ENCODE measurements at places on chromosomes 12 and 14.
A peak's percentile ranks its signal among the peaks of the same experiment; 100 is the strongest.

DNA sequence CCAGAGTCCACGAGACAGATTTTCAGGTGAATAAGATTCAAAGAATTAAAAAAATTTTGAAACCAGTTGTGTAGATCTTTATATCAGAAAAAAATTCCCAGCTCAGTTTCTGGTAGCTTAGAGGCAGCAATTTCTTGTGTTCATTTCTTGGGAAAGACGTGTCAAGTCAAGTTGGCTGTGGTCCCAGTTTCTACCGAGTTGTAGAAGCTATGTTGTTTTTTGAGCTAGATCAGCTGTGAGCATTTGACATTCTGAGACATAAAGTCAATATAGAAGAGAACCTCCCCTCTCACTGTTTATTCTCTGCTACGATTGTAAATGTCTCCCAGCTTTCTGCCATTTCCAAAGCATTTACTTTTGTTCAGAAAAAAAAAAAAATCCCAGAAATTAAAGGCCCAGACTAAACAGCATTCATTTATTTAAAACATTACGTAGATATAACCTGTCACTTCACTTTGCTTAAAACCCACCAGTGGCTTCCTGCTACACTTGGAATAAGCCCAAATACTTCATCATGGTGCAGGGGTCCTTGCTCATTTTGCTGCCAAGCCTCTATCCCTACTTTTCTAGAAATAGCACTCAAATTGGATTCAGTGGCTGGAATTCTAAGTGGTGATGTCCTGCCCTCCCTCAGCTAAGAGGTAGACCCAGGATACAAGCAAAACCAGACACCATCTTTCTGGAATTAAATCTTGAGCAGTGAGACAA, 20.6 kb upstream of the PYGL start:
- DNase-seq, result peak; percentile 64

DNA sequence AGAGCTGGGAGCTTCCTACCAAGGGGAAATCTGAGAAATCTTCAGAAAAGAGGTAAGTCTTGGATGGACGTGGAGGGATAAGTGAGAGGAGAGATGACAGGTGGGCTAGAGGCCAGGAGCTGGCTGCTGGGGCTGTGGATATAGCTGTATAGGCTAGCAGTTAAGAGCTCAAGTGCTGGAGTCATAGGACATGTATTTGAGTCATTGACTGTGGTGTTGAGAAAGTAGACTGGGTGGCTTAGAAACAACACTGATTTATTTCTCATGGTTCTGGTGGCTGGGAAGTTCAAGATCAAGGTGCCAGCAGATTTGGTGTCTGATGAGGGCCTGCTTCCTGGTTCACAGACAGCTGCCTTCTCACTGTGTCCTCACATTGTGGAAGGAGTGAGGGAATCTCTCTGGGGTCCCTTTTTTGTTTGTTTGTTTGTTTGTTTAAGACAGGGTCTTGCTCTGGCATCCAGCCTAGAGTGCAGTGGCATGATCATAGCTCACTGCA, 151.1 kb upstream of the FUT8 start:
- DNase-seq, result no peak

DNA sequence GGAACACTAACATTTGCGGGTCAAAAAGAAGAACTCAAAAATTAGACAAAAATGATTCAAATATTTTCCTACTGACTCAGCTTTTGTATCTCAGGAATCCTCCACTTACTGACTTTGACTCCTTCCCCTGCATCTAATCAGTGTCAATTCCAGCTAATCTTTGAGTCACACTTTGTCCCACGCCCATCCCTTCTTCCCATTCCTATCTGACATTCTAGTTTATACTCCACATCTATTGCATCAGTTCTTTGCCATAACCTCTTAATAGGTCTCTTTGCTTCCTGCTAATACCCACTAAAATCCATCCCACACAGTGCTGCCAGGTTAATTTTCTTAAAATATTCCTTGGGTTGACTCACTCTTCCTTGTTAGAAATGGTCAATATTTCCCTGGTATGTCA, 19.1 kb downstream of the BBS10 start:
- DNase-seq, result peak; percentile 88

- no peak for DNase-seq
Measured at GRCh38 chr14:104709387-104710039, 14.5 kb upstream of the ADSS1 start.

- DNase-seq, result peak; percentile 17
Measured at GRCh38 chr14:70955543-70956480, 48.6 kb downstream of the PCNX1 start.

- no peak for DNase-seq
Measured at GRCh38 chr14:101065696-101066694, 162.5 kb upstream of the RTL1 start.

- no peak for DNase-seq
Measured at GRCh38 chr12:31950088-31950487, 9.1 kb upstream of the RESF1 start.

DNA sequence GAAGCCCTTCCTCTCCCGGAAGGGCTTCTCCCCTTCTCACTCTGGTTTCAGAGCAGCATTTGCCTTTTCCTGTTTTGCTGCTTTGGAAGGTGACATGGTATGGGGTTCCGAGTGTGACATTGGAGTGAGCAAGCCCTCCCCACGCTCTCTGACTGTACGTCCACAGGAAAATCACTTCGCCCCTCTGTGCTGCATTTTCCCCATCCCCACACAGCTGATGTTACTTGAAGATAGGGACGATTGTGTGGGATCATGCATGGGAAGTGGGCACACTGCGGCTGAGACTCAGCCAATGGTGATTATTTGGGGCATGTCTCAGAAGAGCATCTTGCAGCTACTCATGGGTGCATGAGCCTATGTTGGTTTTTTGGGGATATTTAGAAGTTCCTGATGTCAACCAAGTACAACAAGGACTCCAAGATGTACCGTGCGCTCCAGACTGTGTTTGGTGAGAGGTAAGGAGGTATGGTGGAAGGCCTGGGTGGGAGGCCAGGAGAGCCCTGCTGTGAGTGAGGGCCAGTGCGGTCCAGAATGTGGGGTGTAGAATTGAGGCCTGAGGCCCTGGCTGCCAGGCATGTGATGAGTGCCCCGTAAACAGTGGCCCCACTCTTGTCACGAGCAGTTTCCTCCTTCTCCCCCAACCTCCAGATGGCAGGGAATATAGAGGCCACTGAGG, 15.1 kb downstream of the CYP46A1 start:
- DNase-seq, result no peak

DNA sequence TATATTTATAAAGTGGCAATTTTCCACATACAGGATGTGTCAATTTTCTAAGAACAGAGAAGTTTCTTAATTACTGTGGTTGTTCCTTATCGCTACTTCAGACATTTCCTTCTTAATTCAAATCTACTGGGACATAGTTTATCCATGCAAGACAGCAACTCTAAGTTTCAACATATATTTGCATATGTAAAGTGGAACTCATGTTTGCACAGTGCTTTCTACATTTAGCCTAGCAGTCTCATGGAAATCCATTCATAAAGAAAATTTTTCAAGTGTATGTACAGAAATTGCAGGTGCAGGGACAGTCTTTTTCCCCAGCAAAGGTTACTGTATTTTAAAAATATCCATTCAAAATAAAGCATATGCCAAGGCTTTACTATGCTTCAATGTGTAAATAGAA, 956.7 kb upstream of the SEL1L start:
- DNase-seq, result no peak

DNA sequence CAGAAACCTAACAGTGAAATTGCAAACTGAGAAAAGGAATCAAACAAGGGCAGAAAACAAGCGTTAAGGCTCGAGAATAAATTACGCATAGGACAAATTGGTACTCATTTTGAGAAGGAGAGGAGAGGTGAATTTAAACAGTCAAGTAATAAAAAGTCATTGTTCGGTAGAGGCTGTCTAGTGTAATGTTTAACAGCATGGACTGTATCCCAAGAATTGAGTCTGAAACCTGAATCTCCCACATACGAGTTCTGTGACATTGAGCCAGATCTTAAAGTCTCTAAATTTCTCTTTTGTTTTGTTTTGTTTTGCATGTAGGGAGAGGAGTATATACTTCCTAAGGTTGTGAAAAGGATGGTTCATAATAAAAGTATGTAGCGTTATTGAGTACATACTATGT, 216.5 kb upstream of the BTG1 start:
- DNase-seq, result no peak

DNA sequence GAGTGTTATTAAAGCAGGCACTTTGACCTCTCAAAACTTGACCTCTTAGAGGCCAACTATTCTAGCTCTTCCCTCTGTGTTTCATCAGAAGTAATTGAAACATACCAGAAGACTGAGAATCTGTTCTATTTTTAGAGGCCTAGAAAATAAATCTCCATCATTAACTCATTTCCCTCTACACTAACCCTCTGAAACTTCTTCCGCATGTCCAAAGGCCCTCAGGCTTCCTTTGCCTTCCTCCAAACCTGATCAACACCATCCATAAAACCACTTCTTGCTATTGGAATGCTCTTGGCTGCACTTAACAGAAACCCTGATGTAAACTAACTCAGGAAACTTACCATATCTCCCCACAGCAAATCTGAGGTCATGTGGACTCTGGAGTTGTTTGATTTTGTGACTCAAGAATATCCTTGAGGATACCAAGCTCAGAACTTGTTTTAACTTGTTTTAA, 196.4 kb downstream of the RPAP3 start:
- DNase-seq, result peak; percentile 80

DNA sequence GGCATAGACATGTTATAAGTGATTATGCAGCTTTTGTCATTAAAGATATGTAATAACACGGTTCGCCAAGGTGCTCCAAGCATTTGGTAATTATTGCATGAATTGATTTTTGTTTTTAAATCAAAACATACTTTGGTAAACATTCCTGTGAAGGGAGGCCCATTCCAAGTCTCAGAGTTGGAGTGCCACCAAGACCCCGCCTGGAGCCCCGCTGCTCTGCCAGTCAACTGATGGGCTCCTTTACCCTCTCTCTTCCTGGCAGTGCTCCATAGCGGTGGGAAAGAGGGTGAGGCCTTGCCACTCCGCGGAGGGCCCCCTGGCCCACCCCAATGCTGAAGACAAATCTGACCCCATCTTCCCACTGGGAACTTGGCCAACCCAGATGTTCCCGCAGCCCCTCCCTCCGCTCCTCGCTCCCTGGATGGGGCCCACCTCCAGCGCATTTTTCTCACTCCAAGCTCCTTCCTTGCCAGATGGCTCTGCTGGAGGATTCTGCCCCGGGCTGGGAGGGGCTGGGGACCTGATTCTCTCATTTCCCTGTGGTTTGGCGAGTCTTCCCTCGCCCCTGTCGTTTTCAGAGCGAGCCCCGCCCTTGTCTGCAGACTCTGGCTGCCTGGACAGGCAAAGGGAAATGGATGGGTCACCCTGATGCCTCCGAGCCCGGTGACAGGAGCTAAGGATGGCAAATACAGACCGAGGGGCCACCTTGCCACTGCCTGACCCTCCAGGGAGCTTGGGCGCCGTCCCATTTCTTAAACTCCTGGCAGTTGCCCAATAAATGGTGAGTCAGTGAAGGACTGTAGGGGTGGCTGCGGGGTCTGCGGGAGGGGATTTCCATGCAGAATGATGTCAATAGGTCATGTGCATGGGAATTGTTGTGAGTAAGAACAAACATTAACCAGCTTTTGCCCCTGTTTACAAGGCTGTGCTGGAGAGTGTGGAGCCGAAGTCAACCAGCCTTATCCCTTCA, 9.2 kb upstream of the PAPLN start:
- peak; percentile 85 for DNase-seq

- no peak for DNase-seq
Measured at GRCh38 chr12:131327521-131328488, 374.1 kb downstream of the ADGRD1 start.

DNA sequence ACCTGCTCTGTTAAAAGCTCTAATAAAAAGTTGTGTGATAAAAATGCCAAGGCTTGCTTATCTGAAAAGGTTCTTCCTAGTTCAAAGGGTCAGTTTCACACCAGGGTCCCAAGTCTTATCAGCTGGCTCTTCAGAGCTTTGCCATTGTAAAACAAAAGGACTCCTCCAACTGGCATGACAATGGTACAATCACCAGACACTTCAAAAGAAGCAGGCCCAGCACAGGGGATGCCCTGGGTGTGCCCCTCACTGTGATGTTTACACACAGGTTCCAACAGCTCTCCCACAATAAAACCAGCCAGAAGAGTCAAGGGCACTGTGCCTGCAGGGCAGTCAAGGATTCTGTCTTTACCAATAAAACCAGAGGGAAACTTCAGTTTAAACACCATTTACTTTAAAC, 78.7 kb downstream of the PRICKLE1 start:
- no peak for DNase-seq

DNA sequence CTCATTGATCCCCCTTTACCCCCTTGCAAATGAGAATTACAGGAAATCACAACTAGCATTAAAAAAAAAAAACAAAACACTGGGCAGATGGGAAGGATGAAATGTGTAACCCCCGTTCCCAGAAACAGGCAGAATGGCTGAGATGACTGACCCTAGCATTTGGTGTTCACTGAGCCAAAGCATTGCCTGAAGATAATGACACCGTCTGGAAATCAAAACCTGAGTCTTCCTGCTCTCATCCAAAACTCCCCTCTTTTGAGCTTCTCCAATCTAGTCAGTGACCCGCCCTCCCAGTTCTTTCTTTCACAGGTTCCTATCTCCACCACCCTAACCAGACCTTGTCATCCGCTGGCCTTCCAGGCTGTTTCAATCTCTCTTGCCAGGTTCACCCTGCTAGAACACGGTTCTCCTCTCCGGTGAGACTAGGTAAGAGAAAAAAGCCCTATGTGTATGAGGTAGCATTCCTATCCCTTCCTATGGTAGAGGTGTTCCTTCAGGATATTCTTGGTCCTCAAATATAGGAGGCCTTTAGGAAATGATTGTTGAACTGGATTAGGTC, 21.3 kb downstream of the SUSD6 start:
- DNase-seq, result no peak

GRCh38 chr12:92513231-92513730, 189.5 kb upstream of the PLEKHG7 start:
- DNase-seq, result no peak

DNA sequence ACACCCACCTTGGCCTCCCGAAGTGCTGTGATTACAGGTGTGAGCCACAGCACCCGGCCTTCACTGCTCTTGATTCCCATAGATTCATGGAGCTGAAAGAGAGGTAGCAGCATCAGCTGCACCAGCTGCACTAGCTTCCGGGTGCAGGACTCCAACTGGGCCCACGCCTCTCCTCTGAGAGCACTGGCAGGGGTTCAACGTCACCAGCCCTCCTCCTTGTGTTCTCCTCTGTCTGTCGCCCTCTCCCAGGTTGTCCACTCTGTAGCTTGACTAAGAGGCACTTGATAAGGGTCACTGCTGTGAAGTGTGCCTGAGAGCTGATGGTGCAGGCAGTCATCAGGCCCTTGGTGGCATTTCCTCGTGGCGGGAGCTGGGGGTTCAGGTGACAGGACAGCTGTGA, 28.3 kb downstream of the MLXIP start:
- no peak for DNase-seq

GRCh38 chr12:74620921-74621320, 83.3 kb downstream of the ATXN7L3B start:
- no peak for DNase-seq

DNA sequence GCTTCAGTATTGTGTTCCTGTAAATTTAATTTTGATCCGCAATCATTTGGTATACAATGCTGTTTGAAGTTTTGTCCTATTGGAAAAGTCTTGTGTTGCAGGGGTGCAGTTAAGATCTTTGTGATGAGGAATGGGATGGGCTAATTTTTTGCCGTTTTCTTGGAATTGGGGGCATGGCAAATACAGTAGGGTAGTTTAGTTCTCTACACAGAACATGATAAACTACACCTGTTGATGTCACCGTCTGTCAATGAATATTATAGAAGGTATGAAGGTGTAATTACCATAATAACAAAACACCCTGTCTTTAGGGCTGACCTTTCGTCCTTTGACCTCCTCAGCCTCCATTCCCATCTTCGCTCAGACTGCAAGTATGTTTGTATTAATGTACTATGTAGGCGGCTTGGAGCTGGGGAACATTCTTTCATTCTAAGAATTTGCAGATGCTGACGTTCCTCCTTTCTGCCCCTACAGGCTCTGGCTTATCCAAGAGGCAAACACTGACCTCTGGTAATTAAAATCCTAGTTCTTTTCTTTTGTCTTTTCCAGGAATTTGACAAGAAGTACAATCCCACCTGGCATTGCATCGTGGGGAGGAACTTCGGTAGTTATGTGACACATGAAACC, 1.7 kb downstream of the DYNLL1 start:
- DNase-seq, result peak; percentile 14

Data from AG08395 (cell line).